ENCODE measurements at places on chromosomes 5 and 9.

DNA sequence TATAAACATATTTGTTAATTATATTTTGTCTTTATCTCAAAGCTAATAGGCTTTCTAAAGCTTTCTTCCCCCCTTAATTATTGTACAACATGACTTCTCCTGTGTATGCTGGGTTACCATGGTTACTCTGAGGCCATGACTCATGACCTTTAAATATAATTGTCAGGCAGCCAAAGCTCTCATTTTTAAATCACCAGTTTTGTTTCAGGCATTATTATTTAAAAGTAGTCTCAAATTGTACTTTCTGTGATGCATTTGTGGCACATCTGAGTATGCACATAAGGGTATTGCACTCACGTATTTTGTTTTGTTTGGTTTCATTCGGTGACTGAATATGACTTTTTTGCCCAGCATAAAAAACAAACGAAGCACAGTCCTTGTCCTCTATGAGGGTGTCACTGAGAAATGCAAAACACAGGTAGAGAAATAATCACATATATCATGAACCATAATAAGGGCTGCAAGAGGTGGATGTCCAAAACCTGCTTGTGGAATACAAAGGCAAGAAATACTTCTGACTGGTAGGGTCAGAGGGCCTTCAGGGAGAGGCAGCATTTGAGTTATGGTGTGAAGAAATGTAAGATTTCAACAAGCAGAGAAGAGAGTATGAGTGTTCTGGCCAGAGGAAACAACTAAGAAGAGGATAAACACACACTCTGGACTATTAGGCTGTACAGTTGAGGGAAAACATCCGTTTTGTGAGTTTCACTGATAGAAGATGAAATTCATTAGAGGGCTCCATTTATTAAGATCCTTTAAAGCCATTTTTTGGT, 2.1 kb downstream of the CCDC192 start:
- DNase-seq, result no peak

GRCh38 chr9:84862810-84863287, 193.3 kb downstream of the NTRK2 start:
- DNase-seq, result no peak

- no peak for DNase-seq
These were observed 65.7 kb upstream of the SYK start for GRCh38 chr9:90735952-90736351.

GRCh38 chr5:98904780-98905179, 24.0 kb downstream of the CHD1 start:
- no peak for DNase-seq

DNA sequence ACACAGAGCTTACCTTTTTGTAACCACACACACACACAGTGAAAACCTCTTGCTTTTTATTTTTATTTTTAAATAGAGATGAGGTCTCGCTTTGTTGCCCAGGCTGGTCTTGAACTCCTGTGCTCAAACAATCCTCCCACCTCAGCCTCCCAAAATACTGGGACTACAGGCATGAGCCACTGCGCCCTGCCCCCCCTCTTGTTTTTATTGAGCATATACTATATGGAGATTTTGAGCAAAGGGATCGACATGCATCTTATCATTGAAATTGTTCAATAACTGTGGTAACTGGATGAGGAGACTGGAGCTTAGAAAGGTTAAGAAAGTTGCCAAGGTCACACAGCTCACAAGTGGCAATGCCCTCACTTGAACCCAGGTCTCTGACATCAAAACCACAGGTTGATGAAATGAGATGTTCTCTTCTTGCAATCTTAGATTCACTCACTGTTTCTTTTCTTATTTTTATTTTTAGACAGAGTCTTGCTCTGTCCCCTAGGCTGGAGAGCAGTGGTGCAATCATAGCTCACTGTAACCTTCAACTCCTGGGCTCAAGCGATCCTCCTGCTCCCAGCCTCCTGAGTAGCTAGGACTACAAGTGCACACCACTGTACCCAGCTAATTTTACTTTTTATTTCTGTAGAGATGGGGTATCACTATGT, 26.8 kb upstream of the STXBP1 start:
- no peak for DNase-seq

DNA sequence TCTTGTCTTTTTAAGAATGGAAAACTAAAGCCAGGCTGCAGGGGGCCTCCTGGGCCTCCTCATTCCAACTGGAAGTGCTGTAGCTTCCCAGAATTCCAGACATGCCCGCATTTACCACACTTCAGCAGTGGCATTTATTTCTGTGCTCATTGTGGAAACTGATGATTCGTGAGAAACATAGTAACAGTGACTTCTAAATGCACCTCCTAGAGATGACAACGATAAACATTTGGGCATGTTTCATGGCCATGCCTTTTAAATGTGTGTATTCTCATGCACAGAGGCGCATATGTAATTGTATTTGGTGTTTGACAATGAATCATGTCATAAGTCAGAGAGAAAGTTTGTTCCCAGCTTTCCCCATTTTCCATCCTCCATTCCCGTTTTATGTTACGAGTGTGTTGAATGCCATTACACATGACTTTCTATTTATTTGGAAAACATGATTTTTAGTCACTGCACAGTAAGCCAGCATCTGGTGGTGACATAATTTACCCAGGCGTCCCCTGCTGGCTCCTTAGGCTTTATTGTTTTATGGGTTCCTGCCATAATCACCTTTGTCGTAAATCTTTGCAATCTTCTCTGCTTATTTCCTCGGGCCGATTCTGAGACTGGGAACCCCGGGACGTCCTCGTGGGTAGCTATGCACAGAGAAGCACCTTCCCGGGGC, 68.8 kb upstream of the FCN2 start:
- no peak for DNase-seq

DNA sequence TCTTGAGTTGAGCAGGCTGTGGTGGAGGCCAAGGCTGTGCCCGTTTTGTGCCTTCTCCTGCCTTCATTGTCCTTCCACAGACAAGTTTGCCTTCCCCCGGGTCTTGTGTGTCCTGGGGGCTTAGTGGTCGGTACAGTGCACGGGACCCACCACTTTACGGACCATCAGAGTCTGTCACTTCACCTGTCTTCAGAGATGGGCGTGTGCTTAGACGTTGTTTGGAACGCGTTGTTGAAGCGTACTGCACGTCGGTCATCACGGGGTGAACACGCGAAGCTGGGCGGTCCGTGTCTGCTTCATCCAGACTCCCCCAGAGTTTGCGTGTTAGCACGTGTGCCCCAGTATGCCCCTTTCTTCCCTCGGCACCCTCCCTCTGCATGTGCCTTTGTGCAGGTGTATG, 24.8 kb downstream of the CEP72 start:
- no peak for DNase-seq

GRCh38 chr5:90675222-90675621, 116.6 kb downstream of the ADGRV1 start:
- DNase-seq, result no peak

All from stimulated activated CD4-positive, alpha-beta T cell treated with anti-CD3 and anti-CD28 coated beads, TNF-alpha, amount 100 ng/mL, for 48 hours (primary cell).